Stimulated activated CD4-positive, alpha-beta T cell treated with anti-CD3 and anti-CD28 coated beads, Interleukin-2, amount 100 ng/mL, for 48 hours (primary cell): ENCODE measurements at places on chromosomes 7 and 10.

DNA sequence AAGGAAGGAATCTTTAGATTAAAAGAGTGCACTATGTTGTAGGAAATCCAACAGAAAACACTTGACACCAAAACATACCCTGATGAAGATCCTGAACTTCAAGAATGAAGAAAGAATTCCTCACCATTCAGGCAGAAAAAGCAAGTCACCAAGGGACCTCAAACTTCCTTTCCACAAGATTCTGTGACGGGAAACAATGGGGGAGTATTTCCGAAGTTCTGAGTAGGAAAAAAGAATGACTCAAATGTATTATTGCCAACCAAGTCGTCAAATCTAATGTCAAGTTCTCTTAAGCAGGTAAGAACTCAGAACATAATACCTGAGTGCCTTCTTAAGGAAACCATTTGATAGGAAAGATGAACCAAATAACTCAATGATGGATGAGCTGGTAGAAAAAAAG, 44.7 kb upstream of the MTURN start:
- no peak for DNase-seq

GRCh38 chr10:110221044-110221720, 13.8 kb downstream of the MXI1 start:
- no peak for DNase-seq

DNA sequence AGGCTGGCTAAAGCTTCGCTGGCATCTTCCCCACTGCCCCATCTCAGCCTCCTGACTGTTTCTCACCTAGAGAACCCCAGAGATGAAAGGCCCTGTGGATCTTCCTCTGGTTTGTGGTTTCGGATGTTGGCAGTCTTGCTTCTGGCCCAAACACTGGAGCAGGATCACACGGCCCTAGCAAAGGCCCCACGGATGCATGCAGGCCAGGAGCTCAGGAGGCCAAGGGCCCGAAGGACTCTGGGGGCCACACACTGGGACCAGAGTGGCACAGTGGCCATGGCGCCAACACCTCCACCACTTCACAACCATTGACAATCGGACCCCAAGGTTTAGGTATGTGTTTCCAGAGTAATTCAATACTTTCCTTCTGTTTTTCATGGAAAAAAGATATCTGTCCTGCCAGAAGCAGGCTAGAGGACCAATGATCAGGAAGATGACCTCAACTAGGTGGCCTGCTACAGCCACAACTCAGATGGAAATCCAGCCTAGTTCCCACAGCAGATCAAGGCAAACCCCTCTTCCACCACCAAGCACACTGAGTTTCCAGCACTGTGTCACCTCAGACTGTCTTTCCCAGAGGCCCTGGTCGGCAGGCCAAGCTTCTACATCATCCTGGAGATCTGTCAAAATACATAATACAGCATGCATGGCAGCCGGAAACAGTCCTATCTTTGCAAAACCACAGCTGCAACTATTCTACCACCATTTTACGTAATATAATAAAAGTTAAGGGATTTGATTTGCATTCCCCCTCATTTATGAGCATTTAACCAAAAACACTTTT, 53.0 kb downstream of the CTBP2 start:
- DNase-seq, result no peak

DNA sequence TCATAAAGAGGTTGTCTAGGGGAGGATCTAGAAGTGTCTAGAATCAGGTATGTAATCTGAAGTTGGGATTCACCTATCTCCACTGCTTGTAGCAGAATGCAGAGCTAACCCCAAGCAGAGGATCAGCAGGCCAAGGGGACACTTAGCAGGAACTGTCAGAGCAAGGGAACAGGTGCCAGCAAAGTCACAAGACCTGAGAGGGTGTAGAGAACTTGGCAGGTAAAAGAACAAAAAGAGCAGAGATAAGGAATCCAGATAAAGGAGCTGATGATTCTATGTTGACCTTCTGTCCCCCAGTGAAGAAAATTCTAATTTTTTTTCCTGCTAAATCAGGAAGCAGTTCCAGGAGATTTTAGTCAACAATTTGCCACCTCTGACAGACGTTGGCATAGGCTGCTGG, 91.4 kb upstream of the CCDC71L start:
- no peak for DNase-seq

GRCh38 chr10:10493833-10494232, 523.8 kb upstream of the CELF2 start:
- DNase-seq, result no peak

GRCh38 chr7:1123715-1124114, 35.8 kb downstream of the GPER1 start:
- DNase-seq, result no peak

DNA sequence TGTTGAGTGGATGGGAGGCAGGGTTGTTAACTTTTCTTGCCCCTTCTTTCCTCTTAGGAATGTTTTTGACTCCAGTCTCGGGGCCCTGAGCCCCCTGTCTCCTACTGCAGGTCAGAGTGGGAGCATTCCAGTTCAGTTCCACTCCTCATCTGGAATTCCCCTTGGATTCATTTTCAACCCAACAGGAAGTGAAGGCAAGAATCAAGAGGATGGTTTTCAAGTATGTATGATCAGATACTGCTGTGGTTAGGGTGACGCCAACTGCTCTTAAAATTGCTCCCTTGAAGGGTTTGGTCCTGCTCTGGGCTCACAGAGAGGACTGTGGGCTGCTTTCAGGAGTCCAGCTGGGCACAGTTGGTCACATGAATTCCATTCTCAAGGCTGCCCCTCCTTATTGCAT, 22.0 kb downstream of the VWA2 start:
- DNase-seq, result no peak

- DNase-seq, result no peak
Measured at GRCh38 chr10:56258378-56258777, 102.7 kb downstream of the ZWINT start.

DNA sequence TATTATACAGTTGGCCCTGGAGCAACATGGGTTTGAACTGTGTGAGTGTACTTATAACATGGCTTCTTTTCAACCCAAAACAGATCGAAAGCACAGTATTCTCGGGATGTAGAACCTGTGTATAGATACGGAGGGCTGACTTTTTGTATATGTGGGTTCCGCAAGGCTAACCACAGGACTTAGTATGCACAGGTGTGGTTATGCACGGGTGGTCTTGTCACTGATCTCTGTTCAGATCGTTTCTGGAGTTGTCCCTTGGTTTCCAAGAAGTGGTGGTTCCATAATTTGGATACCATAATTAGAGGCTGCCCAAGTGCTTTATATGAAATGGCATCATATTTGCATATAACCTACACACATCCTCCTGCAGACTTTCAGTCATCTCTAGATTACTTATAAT, 10.9 kb upstream of the BHLHA15 start:
- DNase-seq, result no peak

- no peak for DNase-seq
Measured at GRCh38 chr10:80460399-80461207, 6.5 kb downstream of the TSPAN14 start.
